ENCODE measurements at places on chromosomes 13 and 19.
A peak's percentile ranks its signal among the peaks of the same experiment; 100 is the strongest.

DNA sequence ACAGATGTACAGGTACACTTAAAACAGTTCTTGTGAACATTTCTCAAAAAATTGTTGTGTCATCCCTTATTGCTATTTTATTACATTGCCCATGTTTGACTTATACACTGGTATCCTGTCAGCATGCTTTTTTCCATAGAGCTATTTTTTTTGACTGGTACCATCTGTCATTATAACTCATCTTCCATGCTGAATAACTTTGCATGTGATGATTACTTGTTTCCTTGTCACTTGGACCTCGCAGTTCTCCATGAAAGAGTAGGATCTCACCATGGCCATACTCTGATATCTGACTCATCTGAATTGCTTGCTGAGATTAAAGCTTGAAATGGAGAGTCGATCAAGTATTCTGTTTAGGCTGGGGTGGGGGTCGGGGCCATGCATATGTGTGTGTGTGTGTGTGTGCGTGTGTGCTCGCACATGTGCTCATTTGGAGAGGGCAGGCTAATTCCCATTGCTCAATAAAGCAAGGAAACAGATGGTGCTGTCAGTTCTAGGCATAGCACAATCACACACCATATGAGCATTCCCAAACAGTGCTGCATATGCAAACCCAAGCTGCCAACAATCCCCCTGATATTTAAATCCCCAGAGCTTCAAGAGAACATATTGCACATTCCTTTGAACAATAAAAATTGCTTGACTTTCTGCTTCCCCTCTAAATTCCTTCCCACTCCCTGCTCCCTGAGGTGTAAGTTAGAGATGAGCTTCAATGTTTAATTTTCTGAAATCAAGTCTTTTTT, 62.9 kb downstream of the NHLRC3 start:
- no peak for DNase-seq

GRCh38 chr13:97283888-97284287, 61.8 kb downstream of the MBNL2 start:
- no peak for DNase-seq

DNA sequence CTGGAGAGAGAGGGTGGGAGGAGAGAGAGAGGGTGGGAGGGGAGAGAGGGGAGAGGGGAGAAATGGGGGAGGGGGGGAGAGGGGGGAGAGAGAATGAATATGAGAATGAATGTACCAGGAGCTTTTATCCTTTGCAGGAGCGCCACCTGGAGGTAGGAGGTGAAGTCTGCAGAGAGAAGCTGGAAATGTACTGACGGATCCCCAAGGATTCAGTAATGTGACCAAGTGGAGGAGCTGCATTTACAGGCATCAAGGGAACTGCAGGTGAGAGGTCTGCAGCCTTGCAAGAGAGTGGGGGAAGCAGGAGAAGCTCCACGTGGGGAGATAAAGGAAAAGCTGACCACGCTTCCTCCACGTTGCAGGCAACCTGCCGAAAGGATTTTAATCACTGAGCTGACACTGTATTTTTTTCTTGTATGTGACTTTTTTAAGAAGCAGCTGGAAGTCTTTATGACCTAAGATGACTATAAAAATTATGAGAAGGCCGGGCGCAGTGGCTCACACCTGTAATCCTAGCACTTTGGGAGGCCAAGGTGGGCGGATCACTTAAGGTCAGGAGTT, 33.7 kb downstream of the VSTM1 start:
- peak; percentile 41 for DNase-seq

GRCh38 chr13:60661521-60661920, 264.5 kb downstream of the TDRD3 start:
- DNase-seq = no peak

DNA sequence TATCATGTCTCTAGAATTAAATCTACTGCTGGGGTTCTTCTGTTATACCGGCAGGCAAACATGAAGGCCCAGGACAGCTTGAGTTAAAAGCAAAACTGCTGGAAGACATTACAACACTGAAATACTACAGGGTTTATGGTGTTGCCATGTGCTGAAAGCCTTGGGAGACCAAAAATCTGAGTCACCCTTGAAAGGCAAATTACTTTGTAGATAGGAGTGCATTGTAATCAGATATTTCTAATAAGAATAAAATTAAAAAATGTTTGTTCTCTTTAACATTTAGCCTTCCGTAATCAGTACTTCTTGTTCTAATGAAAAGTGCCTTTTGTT, 181.3 kb downstream of the PCDH9 start:
- peak; percentile 31 for DNase-seq

DNA sequence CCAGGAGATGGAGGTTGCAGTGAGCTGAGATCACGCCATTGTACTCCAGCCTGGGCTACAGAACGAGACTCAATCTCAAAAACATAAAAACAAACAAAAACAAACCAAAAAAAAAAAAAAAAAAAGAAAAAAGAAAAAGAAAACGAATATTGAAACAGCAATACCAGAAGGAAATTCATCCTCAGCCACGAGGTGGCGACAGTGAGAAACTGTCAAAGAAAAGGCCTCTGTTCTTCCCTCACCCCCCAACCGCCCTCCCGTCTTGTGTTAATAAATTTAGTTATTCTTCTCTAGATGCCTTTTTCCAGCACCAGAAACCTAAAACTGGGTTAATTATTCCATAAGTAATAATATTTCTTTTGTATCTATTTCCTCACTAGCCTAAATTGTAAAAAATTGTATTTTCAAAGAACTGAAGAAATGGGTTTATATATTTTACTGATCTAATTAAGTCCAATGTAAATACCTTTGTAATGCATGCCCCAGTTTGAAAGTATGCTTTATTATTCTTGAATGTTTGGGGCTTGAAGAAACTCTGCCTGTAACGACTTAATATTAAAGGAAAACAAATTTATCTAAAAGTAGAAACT, 38.6 kb downstream of the LIG4 start:
- DNase-seq = peak; percentile 5

GRCh38 chr13:51825681-51826254, 19.2 kb downstream of the TMEM272 start:
- DNase-seq = no peak

DNA sequence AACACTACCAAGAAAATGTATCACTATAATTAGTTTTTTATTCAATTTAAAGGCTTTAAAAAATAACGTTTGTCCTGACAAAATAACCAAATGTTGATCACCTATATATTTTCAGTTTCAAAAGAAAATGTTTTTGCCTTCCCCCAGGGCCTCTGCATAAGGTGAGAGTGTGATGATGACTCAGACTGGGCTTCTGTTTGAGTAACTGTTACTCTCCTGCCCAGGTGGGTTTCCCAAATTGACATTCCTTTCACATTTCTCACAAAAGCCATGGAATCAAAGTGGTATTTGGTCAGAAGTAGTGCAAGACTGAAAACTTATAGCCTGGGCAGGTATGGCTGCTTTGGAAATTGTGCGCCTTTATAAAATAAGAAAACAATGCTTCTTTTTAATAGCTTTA, 180.6 kb downstream of the COG6 start:
- no peak for DNase-seq

- no peak for DNase-seq
Observed at GRCh38 chr13:99528547-99528946, 27.3 kb downstream of the TM9SF2 start.

DNA sequence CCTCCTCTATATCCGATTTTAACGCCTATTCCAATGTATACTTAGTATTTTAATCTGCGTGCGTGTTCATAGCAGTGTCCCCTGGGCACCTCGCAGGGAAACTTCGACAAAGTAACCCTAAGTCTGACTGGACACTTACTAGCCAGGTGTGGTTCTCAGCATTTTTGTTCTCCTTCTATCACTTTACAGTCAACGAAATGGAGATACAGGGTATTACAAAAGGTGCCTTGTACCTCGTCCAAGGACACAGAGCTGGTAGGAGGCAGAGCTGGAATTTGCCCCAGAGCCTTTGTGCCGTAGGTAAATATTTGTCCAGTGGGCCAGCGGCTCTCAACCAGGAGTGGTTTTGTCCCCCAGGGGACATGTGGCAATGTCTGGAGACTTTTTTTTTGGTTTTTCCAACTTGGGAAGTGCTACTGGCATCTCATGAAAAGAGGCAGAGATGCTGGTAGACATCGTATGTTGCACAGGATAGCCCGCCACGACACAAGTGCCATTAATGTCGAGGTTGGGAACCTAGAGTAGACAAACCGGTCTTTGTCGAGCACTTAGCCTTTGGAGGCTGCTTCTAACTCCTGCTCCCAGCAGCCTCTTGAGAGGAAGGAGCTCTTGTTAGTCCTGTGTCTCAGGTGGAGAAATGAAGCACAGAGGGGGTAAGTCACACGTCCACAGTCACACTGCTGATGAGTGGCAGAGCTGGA, 1.1 kb downstream of the ZNF444 start:
- DNase-seq = no peak

- DNase-seq = no peak
Observed at GRCh38 chr13:23966221-23966690, 69.0 kb upstream of the C1QTNF9B start.

GRCh38 chr19:47381653-47382279, 32.7 kb downstream of the DHX34 start:
- DNase-seq = no peak

GRCh38 chr19:19470579-19470978, 44.8 kb downstream of the TSSK6 start:
- no peak for DNase-seq

- DNase-seq = no peak
Observed at GRCh38 chr19:49976496-49976895, 15.5 kb upstream of the SIGLEC11 start.

DNA sequence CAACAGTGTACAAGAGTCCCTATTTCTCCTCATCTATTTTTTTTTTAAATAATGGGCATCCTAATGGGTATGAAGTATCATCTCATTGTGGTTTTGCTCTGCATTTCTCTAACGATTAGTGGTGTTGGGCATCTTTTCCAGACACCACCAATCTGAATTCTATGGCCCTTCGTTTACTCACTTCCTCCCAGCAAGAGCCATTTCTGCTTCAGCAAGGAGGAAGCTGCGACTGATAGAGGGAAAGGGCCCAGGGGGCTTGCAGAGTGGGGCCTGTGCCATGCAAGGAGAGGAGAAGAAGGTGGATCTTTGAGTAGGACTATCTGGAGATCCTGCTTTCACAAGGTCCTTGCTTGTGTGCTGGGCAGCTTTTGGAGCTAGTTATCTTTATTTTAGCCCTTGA, 58.0 kb downstream of the USPL1 start:
- no peak for DNase-seq

DNA sequence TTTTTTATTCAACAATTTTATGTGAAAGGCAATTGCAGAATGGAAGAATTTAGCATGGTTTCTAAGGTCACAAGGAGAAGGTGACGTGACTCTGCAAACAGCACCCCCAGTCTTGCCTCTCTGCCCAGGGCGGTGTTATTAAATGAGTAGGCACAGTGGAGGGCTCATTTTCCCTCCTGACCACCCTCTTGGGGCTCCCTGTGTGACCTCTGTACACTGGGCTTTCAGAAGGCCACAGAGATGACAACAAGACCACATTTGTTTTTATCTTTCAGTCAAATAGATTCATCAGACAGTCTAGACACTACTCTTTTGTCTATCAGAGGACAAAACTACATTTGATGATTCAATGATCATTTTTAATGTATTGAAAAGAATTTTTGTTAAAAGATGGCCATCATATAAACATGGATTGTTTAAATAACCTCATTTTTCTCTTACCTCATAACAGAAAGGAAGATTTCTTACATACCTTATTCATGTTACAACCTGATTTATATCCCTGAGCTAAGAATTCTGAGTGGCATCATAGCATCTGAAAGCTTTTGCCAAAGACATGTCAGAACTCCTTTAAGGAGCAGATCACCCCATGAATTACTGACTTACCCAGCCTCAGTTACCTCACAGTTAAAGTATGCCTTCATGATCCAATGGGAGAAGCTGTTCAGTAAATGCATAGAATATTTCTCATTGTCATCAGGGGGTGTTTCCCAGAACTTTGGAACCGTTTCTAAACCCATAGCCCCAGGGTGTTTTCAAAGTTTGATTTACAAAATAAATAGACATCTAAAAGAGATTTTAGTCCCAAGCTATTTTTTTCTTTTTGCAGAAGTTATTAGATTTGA, 184.0 kb upstream of the RFC3 start:
- peak; percentile 35 for DNase-seq

- no peak for DNase-seq
Observed at GRCh38 chr19:49746206-49746958, 16.7 kb downstream of the TSKS start.

DNA sequence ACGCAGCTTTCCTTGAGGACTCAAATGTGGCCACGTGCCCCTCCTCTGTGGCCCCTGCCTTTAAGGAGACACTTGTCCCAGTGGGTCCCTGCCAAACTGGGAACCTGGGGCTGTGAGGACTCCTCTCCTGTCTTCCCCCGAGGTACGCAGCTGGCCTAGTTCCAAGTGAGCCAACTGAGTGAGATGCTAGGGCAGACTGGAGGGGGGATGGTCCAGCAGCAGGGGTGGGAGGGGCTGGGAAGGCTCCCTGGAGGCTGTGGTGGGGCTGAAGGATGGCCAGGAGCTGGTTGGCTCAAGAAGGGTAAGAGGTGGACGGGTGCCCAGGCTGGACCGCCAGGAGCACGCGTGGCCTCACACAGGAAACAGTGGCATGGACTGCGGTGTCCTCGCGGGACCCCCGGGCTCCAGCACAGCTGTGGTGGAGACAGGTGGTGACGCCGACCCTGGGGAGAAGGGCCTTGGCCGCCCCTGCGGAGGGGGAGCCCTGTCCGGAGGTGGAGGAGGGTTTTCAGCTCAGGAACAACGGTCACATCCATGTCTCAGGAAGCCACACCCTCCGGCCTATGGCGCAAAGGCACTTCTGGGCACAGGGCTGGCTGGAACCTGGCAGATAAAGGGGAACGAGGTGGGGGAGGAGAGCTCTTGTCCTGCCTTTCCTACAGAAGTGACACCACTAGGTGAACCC, 45.8 kb downstream of the MLLT1 start:
- DNase-seq = no peak

DNA sequence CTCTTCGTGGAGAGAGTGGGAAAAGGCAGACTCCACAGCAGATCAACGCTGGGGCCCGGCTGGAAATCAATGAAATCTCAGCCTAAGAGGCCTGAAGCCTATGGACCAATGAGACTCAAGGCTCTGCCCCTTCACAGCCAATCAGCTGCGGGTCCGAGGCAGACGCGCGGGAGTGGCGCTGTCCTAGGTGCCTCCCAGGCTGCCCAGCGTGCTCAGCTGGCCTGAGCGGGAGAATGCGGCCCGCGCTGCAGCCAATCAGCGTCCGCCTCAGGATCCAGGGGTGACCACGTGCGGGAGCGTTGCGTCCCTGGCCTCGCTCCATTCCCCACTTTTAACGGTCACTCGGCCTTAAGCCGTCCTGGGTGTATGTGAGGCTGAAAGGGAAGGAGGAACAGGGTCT, at the start of gene ZBTB32:
ZBTB32 (plus strand) TSS at position 341 of the 400 bp plus-strand sequence. CDS start 10,069 bp downstream, outside the sequence.
- DNase-seq = no peak

DNA sequence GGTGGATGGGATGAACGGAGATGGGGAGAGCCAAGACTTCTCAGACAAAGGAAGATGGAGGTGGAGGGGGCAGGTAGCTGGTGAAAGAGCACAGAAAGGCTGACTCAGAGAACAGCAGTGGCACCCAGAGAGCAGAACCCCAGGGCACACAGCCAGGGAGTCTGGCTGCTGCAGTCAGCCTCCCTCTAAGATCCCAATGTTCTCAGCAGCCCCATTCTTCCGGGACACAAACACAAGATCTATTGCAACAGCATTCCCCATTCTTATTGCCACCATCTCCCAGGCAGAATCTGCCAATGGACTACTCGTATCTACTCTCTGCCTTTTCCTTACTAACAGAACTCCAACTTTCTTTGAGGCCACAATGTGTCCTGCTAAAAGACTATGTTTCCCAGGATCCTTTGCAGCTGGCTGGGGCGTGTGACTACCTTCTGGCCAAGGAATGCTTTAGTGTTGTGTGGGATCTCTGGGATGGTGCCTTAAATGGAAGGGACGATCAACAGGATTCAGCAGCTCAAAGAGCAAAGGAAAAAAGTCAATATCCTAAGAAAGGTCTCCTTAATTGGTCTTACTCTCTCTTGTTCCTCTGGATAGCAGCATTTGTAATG, 7.5 kb downstream of the THAP8 start:
- peak; percentile 25 for DNase-seq

All from HCEC 1CT (cell line).